ENCODE measurements at places on chromosomes 16 and 17. TPM values are rescaled to one million over a fixed set of nuclear protein-coding genes. Genes with fewer than 3 reads are reported as not detected.
A peak's percentile ranks its signal among the peaks of the same experiment; 100 is the strongest.

- DNase-seq: no peak
Observed at GRCh38 chr17:27473190-27473747, 17.0 kb downstream of the KSR1 start.

DNA sequence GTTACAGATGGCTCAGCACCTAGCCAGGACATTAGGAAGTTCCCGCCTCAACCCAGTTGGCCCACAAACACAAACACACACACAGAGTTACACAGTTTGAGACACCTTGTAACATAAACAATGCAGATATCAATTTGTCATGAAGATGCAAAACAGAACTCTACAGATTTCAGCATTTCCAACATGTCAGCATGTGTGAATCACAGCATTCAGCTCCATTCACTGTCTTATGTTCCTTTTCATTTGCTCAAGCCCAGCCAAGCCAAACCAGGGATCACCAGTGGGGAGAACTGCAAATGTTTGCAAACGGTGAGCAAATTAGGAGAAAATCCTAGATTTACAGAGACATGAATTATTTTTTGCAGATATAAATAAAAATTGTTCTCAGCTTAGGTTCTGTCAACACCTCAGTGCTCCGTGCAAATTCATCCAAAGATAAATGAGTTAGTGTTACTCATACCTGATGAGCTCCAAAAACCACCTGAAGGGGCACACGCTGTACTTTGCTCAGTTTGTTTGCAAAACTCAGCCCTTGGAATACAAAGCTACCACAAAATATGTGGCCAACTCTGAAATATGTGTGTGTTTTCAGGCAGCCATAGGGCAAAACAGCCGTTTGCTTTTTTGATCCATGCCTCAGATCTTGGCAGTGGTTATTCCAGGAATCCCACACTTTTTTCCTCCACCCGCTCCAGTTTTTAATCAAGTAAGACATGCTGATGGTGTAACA, 16.3 kb upstream of the COX10 start:
- no peak for DNase-seq

DNA sequence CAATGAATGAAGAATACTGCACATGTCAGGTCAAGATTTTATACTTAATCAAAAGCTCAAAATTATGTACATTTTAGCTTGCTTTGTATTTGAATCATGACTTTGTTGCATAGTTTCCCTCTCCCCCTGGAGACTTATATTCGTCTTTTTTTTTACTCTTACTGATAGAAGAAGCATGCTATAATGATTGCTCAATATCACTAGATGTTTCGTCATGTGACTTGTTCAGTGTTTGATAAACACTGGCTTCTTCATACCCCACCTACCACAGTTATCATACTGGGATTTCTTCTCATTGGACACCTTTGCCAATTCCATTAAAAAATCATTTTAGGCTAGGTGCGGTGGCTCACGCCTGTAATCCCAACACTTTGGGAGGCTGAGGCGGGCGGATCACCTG, 148.7 kb downstream of the FTO start:
- DNase-seq: no peak

The C16orf89 gene
- not detected for total RNA-seq

The RTN4RL1 gene
- total RNA-seq: 0.64 TPM

The TMEM92 gene
- total RNA-seq: not detected

The SULT1A4 gene
- total RNA-seq: 0.17 TPM

DNA sequence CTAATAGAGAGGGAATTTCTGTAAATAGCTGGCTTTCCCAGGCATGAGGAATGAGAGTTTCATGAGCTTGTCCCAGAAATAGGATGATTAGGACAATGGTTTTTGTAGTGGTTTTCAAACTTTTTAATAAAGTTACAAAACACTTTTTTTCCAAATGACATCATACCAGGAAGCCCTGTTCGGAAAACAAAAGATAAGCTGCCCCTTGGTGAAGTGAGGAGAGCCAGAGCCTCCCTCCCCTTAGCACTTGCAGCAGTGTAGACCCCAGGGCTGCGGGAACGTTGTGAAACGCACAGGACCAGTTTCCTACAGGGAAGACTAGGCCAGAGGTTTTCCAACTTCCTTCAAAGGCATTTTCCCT, 7.6 kb downstream of the FBRS start:
- DNase-seq: no peak

- no peak for DNase-seq
Observed at GRCh38 chr16:9092978-9093344, 1.5 kb downstream of the HAPSTR1 start.

The HYDIN gene
- total RNA-seq: not detected

GRCh38 chr16:3570420-3571062, 6.7 kb downstream of the NLRC3 start:
- DNase-seq: no peak

The REXO5 gene
- 33.5 TPM for total RNA-seq

The KRTAP4-6 gene
- total RNA-seq: not detected

DNA sequence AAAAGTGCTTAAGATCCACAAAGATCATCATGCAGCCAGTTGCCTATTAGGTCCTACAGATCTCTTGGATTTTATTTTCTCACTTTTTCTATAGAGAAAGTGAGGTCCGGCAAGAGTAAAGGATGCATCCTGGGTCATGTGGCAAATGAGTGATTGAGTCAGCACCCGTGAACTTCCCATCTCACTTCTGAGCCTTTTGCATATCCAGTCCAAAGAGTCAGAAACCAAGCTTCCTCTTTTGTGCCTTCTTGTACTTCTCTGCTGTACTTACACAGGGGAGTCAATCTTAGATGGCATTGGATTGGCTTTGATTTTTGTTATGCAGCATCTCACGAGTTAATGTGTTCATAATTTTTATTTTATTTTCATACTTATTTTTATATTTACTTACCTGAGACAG, 114.2 kb upstream of the IRX5 start:
- no peak for DNase-seq

The MYH8 gene
- 0.11 TPM for total RNA-seq

- no peak for DNase-seq
Observed at GRCh38 chr17:17770632-17771044, 66.1 kb downstream of the SREBF1 start.

DNA sequence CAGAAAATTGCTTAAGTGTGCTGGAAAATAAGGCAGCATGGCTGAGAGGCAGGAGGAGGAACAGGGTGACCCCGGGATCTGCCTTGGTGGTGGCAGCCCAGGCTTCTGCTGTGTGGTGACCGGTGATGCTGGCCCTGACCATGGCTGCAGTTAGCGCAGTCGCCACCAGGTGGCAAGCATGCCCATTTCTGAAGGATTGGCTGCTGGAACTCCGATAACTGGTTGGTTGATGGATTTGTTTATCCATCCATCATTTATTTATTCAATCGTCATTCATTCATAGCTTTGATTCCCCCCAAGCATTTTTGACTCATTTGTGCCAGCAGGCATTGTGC, 29.1 kb upstream of the ITGA3 start:
- peak; percentile 84 for DNase-seq

The RAB26 gene
- total RNA-seq: 1.6 TPM

DNA sequence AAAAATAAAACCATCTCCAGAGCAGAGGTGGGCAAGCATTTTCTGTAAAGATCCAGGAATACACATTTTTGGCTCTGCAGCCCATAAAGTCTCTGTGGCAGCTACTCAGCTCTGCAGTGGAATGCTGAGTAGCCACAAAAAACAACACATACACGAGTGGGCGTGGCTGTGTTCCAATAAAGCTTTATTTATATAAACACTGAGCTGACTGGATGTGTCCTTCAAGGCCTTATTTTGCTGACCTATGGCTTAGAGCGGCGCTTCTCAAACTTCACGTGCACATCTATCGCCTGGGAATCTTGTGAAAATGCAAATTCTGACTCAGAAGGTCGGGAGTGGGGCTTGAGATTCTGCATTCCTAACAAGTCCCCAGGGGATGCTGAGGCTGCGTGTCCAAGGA, 39.7 kb downstream of the XYLT1 start:
- DNase-seq: peak; percentile 0

Data from LHCN-M2 (cell line).